ENCODE measurements at places on chromosomes 3 and 15.

GRCh38 chr15:70597056-70597603, 166.2 kb downstream of the UACA start:
- DNase-seq: no peak

GRCh38 chr15:63998489-63998888, 47.8 kb downstream of the DAPK2 start:
- DNase-seq: no peak

- no peak for DNase-seq
Measured at GRCh38 chr3:158057666-158058065, 48.6 kb downstream of the SHOX2 start.

GRCh38 chr3:143612541-143612940, 235.7 kb downstream of the SLC9A9 start:
- no peak for DNase-seq

- no peak for DNase-seq
Measured at GRCh38 chr15:40335938-40336743, 4.6 kb downstream of the CCDC9B start.

DNA sequence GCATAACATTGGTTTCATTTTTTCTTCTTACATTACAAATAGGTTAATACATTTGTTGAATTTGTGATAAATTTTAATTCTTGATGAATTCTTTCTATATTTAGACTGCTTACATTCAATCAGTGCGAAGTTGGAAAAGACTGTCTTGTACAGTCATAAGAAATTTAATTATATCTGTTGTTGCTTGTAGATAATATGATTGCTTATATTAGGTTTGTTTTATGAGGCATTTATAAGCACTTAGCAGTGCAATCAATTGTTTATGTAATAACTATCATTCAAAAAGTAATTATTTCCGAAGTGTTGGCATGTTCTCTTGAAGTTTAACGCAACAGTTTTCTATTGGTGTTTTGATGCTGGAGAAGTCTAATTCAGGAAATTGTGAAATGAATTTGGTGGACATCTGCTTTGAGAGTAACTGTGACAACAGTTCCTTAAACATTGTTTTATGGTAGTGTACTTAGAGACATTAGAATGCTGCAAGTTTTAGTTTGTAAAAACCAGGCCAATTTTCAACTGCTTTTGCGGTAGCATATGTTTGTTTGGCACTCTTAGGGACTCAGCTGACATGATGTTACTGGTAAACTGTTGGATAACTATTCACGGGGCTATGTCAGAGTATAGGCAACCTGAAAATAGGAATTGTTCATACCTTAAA, 99.7 kb downstream of the NAALADL2 start:
- DNase-seq: no peak

DNA sequence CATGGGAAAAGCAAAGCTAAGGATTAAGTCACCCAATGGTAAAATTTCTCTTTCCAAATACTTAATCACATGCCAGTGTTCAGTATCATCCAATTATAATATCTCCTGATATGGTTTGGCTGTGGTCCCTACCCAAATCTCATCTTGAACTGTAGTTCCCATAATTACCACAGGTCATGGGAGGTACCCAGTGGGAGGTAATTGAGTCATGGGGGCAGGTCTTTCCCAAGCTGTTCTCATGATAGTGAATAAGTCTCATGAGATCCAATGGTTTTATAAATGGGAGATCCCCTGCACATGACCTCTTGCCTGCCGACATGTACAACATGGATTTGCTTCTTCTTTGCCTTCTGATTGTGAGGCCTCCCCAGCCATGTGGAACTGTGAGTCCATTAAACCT, 26.1 kb upstream of the NMB start:
- DNase-seq: no peak

GRCh38 chr3:159499031-159499793, 489.4 kb upstream of the IL12A start:
- DNase-seq: no peak

- no peak for DNase-seq
Measured at GRCh38 chr3:43978708-43979107, 263.0 kb upstream of the TOPAZ1 start.

DNA sequence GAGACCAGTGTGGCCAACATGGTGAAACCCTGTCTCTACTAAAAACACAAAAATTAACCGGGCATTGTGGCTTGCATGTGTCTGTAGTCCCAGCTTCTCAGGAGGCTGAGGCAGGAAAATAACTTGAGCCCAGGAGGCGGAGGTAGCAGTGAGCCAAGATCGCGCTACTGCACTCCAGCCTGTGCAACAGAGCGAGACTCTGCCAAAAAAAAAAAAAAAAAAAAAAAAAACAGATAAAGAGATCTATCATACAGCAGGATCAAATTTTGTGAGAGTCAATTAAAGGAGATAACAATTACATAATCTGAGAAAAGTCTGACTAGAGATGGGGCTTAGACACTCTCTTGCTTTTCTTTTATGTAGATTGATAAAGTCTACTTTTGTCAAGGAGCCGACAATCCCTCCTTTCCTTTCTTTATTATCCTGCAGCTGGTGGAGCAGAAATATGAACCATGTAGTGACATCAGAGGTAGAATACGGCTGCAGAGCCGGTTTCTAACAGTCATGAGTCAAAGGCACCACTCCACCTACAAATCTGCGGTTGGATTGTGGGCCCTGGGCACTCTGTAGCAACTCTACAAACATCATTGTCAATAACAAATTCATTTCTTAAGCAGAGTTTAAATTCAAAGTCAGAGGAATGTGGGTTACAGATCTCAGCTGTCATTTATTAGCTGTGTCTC, 9.0 kb downstream of the C2CD4A start:
- DNase-seq: no peak

Measured in OCI-LY7 (cell line).